Stimulated activated CD8-positive, alpha-beta memory T cell treated with anti-CD3 and anti-CD28 coated beads, Interleukin-7, amount 100 ng/mL, for 1 hour (primary cell): ENCODE measurements at places on chromosomes 2 and 18.

DNA sequence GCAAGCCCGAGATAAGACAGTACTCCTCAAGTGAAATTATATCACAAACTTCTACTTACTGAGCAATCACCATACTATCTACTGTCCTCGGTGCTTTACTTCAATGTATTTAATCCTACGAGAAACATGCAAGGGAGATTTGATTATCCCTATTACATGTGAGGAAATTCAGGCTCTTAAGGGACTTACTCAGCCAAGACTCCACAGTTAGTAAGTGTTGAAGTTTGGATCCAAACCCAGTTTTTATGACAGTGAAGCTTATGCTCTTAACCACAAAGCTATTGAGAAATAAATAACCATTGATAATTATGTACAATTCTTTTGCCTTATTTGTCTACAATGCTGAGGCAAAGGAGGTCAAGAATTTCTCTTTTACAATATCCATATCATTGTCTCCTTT lies 672.9 kb upstream of the ACVR2A start:
- DNase-seq = no peak

DNA sequence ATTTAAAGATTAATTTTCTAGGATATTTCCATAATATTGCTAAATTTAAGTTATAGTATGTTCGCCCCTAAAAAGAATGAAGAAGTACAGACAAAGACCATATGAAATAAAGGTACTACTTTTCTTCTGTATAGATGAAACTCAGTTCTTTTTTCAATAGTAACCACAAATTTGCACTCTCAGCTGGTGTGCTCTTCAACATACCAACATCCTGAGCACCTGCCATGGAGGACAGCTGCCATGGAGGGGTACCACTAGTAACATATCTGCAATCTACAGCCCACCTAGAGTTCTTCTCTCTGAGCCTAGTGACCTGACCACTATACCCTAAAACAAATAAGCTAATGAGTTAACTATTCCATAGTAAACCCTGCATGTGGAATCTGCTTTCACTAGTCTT lies 36.8 kb upstream of the ERCC3 start:
- no peak for DNase-seq

DNA sequence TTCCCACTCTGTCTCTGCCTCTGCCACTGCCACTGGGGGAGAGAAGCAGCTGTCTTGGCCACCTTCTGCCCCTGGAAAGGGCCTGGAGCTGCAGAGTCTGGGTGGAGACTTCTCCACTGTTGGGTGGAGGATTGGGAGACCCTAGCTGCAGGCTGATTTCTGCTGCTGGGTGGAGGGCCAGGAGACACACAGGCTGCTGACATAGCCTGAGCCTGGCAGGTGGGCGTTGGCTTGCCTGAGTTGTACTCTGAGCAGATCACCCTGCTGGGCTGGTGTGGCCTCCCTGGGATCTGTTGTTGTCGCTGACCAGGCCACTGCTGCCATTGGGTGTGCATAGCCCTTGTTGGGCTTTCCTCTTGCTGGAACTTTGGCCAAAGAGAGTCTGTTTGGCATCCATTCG lies 64.3 kb downstream of the ARHGEF4 start:
- no peak for DNase-seq

GRCh38 chr2:24021122-24021998 lies 11.5 kb downstream of the MFSD2B start:
- no peak for DNase-seq

GRCh38 chr2:25454824-25455611 lies 113.3 kb upstream of the DNMT3A start:
- no peak for DNase-seq

DNA sequence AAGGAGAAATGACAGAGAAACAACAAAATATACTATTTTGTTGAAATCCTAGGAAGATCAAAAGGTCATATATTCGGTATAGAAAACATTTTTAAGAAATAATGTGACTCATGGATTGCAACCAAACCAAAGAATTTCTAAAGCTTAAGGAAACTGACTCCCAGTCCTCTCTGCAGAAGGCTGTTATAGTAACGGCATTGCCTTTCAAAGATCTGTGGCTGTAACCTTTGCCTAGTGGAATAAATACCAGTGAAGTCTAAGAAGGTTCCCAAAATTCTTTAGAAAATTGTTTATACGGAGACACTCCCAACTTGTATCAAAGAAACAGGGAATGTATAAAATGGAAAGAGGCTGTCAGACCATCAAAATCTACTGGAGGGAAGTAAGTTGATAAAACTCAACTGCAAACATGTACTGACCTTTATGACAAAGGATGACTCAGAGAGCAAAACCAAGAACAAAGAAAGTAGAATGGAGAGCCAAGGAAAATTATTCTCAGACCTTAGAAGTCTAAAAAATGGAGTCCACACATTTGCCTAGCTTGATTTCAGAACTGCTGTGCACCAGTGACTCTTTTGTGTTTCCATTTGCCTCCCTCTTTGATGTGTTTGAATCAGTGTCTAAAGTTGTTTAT lies 48.6 kb upstream of the FSIP2 start:
- DNase-seq = no peak

DNA sequence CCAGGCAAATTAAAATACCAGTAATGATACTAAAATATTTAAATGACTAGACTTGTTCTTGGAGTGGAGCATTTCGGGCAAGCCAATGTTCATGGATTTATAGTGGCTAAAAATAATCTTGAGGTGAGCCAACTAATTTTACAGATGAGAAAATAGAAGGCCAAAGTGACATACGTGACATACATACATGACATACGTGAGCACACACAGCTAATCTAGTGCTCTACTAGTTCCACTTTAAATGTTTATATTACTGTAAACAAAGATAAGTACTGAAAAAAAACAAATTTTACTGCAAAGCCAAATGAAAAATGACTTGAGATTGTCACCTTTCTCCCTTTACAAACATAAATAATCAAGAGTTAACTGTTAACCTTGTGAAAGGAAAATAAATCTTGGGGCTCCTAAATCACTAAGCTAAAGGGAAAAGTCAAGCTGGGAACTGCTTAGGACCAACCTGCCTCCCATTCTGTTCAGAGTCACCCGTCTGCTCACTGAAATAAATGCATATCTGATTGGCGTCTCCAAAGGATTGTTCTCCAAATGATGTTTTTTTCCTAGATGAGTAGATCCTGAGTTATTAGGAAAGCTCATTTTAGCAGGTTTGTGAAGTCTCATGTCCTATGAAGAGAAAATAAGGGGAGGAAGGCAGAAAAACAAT lies 96.7 kb downstream of the PMS1 start:
- DNase-seq = no peak

DNA sequence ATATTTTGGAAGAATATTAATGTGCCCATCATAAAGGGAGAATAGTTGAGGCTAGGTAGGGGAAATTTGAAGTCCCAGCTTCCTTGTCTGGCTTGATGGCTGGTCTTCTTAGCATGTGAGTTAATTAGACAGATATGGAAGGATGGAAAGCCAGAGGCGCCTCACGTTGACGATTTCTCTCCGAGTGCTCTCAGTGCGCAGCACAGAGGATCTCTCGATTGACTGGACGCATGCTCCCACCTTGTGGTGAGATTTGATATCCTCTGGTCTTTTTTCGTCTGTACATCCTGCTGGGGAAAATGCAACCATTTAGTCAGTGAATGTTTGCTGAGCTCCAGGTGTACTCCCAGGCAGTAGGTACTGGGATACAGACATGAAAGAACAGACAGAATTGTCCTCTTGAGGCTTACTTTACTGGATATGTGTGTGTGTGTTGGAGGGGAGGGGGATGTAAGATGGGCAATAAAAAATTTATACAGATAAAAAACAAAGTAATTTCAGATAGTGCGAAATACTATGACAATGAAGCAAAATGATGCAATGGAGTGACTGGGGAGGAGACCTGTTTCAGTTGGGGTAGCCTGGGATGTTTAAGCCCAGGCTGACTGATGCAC lies 66.9 kb upstream of the ZNG1B start:
- peak; percentile 29 for DNase-seq

- DNase-seq = no peak
Measured at GRCh38 chr2:122670897-122671296, 915.4 kb downstream of the TSN start.
